ENCODE measurements at places on chromosomes 12 and 14. TPM values are rescaled to one million over a fixed set of nuclear protein-coding genes. Genes with fewer than 3 reads are reported as not detected.

DNA sequence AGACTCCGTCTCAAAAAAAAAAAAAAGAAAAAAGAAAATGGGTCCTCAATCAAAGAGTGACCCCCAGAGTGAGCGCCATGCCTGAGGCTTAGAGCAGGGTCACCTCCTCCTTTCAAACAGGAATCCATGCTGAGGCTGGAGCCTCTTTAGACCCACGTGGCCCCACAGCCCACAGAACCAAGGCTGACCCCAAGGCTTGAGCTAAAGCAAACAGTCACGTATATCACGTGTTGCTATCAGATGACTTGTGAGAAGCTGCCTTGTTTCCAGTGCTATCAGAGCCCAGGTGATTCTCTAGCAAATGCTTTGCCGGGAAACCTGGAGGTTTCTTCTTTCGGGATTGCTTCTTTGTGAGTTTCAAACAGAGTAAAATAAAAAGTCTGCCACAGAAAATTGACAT lies 31.7 kb upstream of the DYNC1H1 start:
- H3K36me3 ChIP-seq: no peaks in the 10 kb centered on the region
- no peak for DNase-seq
- no peak overlapping the region for H3K4me3 ChIP-seq
- H3K4me1 ChIP-seq: no peaks in the 10 kb centered on the region

- H3K4me1 ChIP-seq: no peaks in the 10 kb centered on the region
- peak; percentile 99 for DNase-seq
- H3K27me3 ChIP-seq: no peaks in the 10 kb centered on the region
- peaks cover 1% of the 10 kb centered on the region for H3K36me3 ChIP-seq
Observed at GRCh38 chr12:53492830-53493609, 6.2 kb downstream of the MAP3K12 start.

- H3K4me1 ChIP-seq: no peaks in the 10 kb centered on the region
- no peak overlapping the region for H3K27ac ChIP-seq
- no peaks in the 10 kb centered on the region for H3K36me3 ChIP-seq
- H3K4me3 ChIP-seq: no peak overlapping the region
- H3K27me3 ChIP-seq: no peaks in the 10 kb centered on the region
Observed at GRCh38 chr14:75497191-75497590, 25.1 kb upstream of the BATF start.

GRCh38 chr12:109721276-109721675 lies 7.7 kb downstream of the FAM222A start:
- no peak for DNase-seq
- no peak overlapping the region for H3K27ac ChIP-seq
- H3K4me1 ChIP-seq: no peaks in the 10 kb centered on the region
- no peaks in the 10 kb centered on the region for H3K36me3 ChIP-seq
- no peaks in the 10 kb centered on the region for H3K27me3 ChIP-seq

CCDC196 gene
- total RNA-seq: not detected

Data from H9 (cell line).